Stimulated activated CD8-positive, alpha-beta memory T cell treated with anti-CD3 and anti-CD28 coated beads, Interleukin-4, amount 100 ng/mL, for 1 hour (primary cell): ENCODE measurements at places on chromosomes 7 and 10.

DNA sequence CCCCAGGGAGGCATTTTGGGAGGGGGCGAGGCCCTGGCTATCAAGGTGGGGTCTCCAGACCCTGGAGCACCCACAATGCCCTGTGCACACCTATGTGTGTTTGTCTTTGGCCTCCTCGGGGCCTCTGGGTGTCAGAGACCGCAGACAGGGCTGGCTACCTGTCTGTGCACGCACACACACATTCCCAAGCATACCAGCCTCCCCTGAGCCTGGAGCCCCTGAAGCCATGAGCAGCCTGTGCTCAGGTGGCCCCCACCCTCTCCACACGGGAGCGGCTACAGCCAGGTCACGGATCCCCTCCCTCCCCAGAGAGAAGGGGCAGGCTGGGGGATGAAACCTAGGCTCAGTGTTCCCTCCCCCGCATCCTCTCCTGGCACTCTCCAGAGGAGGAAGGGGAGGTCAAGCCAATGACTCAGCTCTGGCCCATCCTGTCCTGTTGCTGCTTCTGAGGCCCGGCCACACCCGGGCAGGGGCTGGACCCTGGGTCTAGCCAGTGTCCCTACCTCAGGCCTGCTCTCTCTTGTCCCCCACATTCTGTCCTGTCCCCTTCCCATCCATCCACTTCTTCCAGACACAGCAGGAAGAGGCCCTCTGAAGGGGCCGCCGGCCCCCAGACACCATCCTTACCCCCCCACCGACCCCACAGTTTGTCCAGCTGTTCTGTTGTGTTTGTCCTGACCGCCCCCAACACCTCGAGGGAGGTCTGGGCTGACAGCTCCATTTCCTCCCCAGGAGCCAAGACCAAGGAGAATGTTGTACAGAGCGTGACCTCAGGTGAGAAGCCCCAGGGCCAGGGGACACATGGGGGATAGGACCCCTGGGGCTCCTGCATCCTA, 720 bp downstream of the SNCG start:
- no peak for DNase-seq

DNA sequence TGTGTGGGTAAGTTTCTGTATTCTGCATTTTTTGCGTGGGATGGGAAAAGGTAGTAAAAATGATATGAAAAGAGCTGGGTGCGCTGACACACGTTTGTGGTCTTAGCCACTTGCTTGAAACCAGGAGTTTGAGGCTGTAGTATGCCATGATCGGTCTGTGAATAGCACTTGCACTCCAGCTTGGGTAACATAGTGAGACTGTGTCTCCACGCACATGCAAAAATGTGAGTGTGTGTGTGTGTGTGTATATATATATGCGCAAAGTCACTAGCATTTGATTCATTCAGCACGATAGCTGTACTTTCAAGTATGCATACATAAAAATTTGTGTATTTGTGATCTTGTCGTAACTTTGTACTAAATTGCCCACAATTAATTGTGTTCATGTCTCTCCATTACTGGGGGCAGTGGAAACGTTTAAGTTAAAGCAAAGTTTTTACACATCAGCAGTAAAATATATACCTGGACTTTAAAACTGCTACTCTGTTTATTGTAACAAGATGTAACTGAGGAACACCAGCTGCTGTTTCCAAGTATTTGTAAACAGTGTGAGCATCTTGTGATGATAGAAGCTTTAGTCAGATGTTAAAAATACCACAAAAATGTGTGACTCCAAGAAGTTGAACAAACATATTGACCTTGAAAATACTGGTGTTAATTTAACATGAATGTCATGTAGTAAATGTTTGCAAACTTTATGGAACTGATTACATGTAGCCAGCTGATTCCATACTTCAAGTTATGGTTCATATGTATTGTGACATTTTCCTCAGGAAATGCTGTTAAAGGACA, 1.6 kb downstream of the ZRANB1 start:
- DNase-seq: no peak

DNA sequence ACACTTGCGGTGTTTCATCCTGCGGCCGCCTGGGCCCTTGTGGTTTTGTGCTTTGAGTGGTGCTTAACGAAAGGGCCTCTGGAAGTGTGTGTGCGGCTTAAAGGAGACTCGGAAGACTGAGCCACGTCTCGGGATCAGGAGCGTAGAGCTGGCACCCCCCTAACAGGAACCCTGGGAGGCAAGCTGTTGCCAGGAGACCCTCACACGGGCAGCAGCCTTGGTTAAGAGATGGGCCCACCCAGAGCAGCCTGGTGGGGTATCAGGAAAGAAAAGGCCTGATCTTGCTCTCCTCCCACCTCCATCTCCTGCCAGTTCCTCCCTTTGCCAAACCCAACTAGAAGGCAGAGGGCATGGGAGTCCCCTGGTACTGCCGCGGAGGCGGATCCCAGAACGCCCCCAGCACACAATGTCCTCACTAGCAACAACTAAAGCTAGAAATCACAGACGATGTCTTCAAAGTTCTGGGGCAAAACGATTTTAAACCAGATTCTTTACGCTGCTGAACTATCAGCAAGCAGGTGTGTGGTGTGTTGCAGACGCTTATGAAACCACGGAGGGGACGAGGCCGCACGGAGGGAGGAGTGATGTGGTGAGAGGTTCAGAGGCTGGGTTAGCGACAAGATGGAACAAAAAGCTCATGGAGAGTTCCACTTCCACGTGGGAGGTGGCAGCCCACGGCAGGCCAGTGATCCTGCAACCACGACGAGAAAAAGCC, 67.0 kb upstream of the INPP5A start:
- no peak for DNase-seq

- no peak for DNase-seq
Observed at GRCh38 chr7:97204821-97205220, 87.3 kb downstream of the SDHAF3 start.

- no peak for DNase-seq
Observed at GRCh38 chr7:101104799-101105198, 19.5 kb downstream of the TRIM56 start.
